Activated T-helper 1 cell treated with anti-CD3 and anti-CD28 coated beads, Interleukin-12 subunit alpha, Interleukin-12 subunit beta, Interleukin-2, Interleukin-4 antibody, amounts not matched to agents 30 ng/mL and 10 ng/mL and 1 ng/mL, durations not matched to agents 14 hours and 24 hours and 36 hours (primary cell): ENCODE measurements at places on chromosomes 7 and 10. TPM values are rescaled to one million over a fixed set of nuclear protein-coding genes. Genes with fewer than 3 reads are reported as not detected.
A peak's percentile ranks its signal among the peaks of the same experiment; 100 is the strongest.

DNA sequence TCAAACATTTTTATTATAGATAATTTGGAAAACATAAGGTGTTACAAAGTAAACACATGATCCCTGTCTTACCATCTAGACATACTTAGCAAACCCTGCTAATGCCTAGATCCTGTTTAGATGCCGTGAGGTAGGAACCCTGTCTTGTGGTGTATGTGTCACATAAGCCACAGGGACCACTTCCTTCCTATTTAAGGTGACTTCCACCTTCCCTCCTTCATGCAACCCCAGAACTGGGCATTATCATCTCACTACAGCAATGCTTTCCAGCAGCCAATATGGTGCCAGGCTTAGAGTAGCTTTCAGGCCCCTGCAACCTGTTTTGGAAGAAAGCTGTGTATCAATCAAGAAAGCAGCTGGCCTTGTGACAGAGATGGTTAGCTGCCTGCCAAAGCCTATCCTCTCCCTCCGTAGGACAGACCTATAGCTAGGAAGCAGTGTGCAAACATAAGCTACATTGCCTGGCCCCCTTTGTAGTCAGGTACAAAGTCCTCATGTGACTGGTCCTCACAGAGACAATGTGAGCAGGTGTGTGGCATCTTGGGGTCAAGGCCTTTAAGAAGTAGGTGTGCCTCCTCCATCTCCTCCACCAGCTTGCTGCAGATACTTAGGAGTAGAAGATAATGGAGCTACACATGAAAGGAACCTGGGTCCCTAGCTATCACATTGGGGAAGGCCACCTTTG is 146.8 kb downstream of the SPAG6 start:
- peak; percentile 33 for DNase-seq

DNA sequence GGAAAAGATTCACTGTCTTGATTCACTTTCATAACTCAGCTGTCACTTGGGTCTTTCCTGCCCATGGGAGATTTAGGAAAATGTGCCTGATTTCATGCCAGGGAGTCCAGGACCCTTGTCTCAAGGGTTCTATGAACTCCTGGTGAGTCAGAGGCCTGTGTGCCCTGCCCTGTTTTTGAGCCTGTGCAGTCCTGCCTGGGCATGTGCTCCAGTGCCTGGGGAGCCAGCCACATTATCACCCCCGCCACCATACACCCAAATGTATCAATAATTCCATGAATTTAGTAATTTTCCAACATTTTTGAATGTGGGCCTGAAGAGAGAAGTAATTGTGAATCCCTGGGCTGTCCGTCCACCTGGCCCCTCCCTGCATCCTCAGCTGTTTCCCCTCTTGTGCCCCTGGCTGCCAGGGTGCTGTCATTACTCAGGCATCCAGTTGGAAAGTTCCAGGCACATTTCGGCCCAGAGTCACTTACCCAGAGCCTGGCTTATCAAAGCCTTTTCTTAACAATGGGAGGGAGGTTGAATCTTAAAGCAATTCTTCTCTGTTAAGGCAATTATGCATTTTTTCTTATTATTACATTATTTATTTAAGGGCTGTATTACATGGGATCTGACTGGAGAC is 287.8 kb upstream of the CDC14C start:
- DNase-seq, result no peak

- no peak for DNase-seq
Observed at GRCh38 chr7:142104550-142105527, 6.7 kb upstream of the MGAM2 start.

Gene NPM3
- total RNA-seq, result 149 and 151 TPM in 2 replicates

DNA sequence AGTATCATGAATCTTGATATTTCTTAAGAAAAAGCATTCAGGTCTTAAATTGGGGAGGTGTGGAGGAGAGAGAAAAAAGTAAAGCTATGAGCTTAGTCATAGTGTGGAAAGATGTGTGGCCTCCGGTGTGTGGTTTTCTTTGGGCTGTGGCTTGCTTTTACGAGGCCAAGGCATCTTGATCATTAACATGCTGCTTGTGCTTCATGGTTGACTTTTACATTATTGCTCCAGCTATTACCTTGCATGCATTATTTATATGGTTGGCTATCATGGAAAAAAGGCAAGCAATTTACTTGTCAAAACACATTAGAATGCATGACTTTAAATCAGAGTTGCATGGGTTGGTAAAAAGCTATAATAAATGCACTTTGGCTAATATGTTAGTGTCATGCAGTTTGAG is 300.7 kb upstream of the ADARB2 start:
- DNase-seq, result no peak

- DNase-seq, result no peak
Observed at GRCh38 chr10:2926918-2927660, 140.3 kb upstream of the PFKP start.

Gene LHFPL3
- total RNA-seq, result not detected in 2 replicates

GRCh38 chr10:106175760-106176377 is 988.6 kb downstream of the SORCS1 start:
- DNase-seq, result no peak

Gene LUC7L2
- 179 and 194 TPM in 2 replicates for total RNA-seq

DNA sequence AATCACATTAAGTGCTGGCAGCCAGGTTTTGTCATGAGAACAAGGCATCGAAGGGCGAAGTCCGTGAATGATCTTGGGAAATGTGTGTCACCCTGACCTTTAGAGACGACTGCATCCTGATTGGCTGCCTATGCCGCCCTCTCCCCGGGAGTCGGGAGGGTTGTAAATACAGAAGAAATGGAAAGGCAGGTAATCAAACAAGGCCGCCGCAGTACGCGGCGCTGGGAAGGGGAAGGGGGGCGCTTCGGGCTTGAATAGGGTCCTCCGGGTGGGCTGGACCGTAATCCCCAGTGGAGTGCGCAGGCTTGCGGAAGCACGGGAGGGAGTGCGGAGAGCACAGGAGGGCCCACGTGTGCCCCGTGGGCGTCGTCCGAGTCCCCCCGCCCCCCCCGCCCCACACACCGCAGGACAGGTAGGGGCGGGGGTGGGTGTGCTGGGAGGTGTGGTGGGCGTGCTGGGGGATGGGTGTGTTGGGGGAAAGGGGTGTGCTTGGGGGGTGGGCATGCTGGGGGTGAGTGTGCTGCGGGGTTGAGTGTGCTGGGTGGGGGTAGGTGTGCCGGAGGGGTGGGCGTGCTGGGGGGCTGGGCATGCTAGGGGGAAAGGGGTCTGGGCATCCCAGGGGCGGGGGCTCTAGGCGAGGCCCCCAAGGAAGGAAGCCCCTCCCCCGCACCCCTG is 169.4 kb downstream of the ARHGAP12 start:
- peak; percentile 21 for DNase-seq

Gene TAC1
- total RNA-seq, result 0.31 and 0.51 TPM in 2 replicates

Gene ASB4
- total RNA-seq, result not detected in 2 replicates

DNA sequence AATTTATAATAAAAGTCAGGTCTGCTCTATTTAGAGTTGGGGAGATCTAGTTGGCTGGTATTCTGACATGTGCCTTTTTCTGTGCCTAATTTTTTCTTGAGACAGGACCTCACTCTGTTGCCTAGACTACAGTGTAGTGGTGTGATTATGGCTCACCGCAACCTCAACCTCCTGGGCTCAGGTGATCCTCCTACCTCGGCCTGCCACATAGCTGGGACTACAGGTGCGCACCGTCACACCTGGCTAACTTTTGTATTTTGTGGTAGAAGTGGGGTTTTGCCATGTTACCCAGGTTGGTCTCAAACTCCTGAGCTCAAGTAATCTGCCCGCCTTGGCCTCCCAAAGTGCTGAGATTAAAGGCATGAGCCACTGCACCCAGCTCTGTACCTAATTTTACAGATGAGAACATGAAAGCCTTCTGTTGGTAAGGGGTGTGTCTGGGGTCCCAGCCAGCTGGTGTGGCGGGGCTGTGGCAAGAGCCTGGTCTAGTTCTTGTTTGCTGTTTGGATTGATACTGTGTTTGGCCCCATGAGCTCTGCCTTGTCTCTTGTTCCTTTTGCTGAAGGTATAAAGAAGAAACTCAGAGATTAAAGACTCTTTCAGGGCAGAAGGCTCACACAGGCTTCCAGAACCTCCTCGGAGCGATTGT is 31.4 kb downstream of the POR start:
- no peak for DNase-seq
